ENCODE measurements at places on chromosomes 13 and 19.

DNA sequence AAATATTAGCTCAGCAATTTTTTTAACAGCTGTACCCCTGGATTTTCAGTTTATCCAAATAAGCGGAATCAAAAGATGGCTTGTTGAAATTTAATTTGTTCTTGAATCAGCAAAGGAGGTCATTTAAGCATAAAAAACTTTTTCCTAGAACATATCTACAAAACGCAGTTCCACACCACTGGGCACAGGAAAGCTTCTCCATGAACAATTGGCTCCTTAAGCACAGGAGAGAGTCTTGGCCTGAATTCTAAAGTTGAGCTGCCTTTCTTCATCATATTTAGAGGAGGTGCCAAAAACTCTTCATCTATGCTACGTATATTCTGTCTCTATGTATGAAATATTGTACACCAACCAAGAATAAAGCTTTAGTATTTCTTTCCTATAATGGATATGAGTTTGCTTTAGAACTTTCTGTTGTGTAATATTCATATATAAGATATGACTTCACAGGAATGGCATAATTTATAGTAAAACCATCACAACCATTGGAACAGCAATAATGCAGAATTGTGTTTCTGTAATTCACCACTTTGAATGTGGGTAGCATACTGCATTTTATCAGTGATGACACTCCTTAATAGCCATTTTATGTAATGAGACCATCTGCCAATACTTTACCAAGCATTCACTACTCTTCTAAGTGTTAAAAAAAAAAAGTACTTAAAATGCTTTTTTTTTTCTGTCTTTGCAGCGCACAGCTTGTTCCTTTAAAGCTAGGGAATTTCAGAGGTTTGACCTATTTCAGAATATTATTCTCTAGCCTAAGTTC lies 263.7 kb downstream of the SLITRK6 start:
- no peak for DNase-seq

DNA sequence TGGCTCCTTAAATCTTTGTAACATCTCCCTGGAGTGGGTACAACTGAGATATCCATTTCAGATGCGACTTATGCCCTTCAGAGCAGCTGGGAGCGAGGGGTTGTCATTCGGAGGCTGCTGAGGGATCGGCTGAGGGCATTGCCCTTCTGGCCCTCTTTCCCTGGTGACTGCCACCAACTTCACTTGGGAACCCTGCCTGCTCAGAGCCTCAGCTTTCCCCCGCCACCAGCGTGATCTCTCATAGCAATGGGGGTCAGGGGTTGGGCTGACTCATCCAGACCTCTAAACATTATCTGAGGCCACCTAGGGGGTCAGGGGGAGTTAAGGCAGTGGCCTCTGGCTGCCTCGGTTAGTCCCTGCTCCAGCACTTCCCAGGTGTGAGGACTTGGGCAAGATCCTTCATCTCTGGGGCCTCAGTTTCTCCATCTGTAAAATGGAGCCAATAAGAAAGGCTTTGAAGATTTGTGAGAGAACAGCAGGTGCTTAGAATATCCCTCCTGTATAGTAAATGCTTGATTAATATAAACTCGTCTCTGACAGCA lies 1.1 kb downstream of the PRX start:
- DNase-seq, result no peak

GRCh38 chr19:54432144-54432738 lies 16.8 kb upstream of the LENG8 start:
- DNase-seq, result no peak

DNA sequence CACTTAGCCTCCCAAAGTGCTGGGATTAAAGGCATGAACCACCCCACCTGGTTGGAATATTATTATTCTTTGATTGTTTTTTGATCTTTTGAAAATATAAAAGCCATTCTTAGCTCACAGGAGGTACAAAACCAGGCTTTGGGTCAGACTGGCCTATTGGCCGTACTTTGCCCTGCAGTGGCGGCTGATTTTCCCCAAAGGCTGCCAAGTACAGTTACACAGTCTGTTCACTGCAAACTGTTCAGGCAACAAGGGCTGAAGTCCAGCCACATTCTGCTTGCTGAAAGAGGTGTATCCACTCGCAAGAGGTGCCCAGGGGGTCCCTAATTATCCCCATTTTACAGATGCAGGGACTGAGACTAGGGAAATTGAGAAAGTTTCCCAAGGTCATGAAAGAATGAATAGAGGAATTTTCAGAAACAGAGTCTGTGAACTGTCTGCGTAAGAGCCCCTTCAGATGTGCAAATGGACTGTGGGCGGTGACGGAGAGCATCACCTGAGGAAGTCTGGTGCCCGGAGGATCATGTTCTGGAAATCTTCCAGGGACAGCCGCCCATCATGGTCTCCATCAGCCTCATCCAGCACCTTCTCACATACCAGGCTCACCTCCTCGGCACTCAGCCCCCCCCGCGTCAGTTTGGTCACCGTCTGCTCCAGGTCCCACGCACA lies 9.0 kb downstream of the CIB3 start:
- DNase-seq, result no peak

DNA sequence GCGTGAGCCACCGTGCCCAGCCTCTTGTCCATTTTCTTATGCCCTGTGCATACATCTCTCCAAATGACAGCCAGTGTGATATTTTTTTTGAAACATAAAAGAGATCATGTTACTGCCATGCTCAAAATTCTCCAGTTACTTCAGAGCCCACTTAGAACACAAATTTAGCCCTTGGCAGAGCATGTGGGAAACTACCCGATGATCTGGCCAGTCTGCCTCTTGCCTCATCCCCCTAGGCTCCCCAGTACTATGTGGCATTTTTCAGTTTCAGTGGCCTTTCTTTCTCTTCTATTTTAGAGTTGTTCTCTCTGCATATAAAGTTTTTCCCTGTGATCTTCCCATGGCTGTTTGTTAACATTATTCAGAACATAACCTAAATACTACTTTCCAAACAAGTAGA lies 323.0 kb downstream of the GPC5 start:
- no peak for DNase-seq

- DNase-seq, result no peak
Observed at GRCh38 chr13:61180234-61180633, 235.4 kb downstream of the PCDH20 start.

- DNase-seq, result no peak
Observed at GRCh38 chr19:15212711-15213110, 11.9 kb upstream of the NOTCH3 start.

DNA sequence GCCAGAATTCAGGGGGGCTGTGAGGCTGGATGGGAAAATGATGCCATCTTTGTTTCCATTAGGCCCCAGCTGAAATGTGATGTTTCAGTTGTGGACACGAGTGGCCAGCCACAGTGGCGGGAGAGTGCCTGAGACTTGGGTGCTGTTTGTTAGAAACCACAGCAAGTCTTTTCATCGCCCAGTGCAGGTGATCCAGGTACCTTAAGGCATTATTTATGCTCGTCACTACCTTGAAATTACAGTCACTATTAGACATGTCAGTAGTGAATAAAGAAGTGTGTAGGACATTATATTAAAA lies 82.5 kb upstream of the TM9SF2 start:
- no peak for DNase-seq

GRCh38 chr13:106161146-106161545 lies 374.3 kb downstream of the EFNB2 start:
- DNase-seq, result no peak

DNA sequence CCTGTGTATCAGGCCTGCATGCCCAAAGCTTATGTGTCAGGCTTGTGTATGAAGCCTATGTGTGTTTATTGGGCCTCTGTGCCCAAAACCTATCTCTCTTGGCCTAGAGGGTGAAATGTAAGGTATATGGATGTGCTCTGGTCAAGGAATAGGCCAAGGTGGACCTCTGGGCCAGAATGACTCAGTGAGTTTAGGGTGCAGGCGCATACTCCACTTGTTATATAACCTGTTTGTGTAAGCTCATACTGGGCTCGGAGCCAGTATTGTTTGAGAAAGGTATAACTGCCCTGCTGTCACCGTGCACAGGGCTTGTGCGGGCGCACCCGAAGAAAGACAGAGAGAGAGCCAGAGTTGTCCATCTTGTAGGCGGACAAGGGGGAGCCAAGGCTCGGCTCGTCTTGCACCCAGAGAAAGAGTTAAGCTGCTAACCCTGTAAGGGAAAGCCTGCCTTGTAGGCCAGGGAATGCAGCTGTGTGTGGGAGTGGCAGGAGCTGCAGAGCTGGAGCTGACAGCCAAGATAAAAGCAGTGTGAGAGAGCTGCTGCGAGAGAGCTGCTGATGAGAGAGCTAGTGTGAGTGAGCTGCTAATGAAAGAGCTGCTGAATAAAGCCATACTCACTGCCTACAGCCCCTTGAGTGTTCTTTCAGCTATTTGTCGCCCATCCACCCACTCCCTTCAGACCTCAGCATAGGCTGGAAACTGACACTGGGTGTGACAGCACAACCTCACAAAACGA lies 43.4 kb upstream of the N4BP2L1 start:
- peak; percentile 3 for DNase-seq

DNA sequence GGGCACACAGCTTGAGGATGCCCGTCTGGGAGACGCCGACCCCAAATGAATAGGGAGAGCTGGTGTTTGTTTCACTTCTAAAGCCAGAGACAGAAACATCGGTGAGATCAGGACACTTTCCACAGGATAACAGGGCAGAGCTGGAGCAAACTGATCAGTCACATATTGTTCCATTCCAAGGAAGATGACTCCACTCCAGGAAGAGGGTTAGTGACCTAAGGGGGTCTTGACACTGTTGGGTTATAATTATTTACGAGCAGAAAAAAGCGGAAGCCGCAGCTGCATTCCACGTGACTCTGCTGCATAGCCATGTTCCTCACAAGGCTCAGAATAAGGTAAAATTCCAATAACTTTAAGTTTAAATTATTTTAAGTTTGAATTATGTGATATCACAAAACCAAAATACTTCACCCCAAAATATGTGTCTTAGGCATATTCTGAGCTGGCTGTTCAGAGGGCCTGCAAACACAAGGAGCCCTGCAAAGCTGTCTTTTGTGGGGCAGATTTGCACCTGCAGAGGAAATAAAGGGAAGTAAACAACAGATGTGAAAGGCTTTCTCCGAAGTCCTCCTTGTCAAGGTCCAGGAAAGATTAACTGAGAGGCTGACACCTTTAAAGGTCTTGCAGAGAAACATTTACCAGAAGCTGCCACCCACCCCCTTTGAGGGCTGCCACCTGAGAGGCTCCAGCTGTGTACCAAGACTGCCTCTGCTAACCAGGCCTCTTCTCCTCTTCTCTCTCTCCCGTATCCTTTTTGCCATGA lies 819.2 kb downstream of the UQCRFS1 start:
- no peak for DNase-seq

DNA sequence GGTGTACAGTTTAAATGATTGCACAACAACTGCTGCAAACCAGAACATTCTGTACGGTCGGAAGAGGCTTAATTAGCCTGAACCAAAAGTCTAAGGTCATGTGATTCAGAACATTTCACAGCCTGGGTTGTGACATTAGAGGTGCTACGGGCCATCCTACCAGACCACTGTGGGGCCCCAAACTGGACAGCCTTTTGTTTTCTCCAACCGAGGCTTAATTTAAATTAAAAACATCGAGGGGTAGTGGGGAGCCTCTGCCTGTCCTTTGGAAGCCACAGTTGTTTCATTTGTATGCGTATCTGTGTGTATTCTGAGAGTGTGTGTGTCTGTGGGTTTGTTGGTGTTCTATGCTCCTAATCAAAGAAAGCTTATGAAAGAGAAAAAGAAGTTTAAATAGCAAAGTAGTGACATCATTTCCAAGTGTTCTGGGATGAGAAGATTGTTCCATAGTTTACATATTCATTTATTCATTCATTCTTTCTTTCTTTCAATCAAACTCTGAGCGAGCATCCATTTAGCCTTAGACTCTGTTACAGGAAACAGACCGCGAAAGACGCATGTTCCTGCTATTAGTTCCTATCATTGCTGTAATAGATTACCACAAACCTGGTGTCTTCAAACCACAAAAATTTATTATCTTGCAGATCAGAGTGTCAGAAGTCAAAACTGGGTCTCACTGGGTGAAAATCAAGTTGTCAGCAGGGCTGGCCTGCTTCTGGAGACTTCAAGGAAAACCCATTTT lies 444.8 kb downstream of the FOXO1 start:
- peak; percentile 27 for DNase-seq

DNA sequence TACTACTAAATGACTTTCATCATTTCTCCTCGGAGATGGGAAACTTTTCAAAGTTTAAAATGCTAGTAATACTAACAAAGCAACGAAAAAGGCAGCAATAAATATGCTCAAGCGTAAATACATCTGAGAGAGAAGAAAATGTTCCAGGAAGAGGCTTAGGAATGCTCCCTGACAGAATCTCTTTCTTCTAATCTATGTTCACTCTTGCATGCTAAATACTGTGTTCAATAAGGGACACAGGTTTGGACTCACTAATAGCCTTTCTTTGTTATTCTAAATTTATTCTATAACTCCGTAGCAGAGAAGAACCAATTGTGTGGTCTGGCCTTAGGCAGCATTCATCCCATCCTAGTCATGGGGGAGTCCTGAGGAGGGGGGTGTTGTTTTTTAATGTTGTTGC lies 823.0 kb downstream of the PCDH9 start:
- no peak for DNase-seq

DNA sequence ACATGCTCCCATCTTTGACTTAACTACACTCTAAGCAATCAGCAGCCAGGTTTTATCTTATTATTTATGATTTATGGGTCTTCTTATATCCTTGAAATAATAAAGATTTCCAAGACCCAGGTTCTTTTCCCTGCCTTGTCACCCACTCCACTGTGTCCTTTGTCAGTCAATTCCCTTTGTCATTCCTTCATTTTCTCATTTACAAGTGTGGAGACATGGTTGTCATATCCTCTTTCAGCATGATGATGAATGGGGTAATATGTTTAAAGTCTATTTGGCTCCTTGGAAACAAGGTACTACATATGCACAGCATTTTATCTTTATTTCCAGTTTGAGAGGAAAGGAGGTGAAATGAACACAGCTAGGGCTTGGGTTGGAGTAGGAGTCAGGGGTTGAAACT lies 521.8 kb downstream of the LMO7 start:
- DNase-seq, result no peak

DNA sequence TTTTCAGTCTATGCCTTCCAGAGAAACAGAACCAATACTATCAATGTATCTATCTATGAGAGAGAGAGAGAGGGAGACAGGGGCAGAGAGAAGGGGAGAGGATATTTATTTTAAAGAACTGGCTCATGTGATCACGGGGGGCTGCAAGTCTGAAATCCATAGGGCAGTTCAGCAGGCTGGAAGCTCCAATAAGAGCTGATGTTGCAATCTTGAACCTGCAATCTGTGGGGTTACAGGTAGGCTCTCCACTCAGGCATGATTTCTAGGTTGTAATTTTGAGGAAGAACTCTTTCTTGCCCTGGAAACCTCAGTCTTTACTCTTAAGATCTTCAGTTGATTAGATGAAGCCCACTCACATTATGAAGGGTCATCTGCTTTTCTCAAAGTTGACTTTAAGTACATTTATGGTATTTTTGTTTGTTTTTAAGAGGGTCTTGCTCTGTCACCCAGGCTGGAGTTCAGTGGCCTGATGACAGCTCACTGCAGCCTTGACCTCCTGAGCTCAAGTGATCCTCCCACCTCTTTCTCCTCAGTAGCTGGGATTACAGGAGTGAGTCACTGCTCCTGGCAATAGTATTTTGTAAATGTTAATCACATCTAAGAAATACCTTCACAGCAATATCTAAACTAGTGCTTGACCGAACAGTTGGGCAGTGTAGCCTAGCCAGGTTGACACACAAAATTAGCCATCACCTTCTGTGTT lies 376.4 kb downstream of the FGF9 start:
- no peak for DNase-seq

Data from fibroblast of skin of back (primary cell).